Fibroblast of lung (primary cell): ENCODE measurements at places on chromosomes 7 and 10. TPM values are rescaled to one million over a fixed set of nuclear protein-coding genes. Genes with fewer than 3 reads are reported as not detected.
A peak's percentile ranks its signal among the peaks of the same experiment; 100 is the strongest.

GRCh38 chr10:19719284-19719683 lies 96.9 kb upstream of the PLXDC2 start:
- no peaks in the 10 kb centered on the region for H3K27me3 ChIP-seq
- H3K36me3 ChIP-seq: no peaks in the 10 kb centered on the region
- no peaks in the 10 kb centered on the region for H3K4me1 ChIP-seq
- H3K27ac ChIP-seq: no peak overlapping the region

GRCh38 chr7:26343320-26343832 lies 51.7 kb downstream of the SNX10 start:
- no peaks in the 10 kb centered on the region for H3K36me3 ChIP-seq
- no peaks in the 10 kb centered on the region for H3K27me3 ChIP-seq
- H3K27ac ChIP-seq: no peak overlapping the region

- H3K4me1 ChIP-seq: no peaks in the 10 kb centered on the region
- peaks cover 5% of the 10 kb centered on the region for H3K27me3 ChIP-seq
- no peaks in the 10 kb centered on the region for H3K36me3 ChIP-seq
- no peak overlapping the region for H3K27ac ChIP-seq
Observed at GRCh38 chr7:87231258-87231657, 11.7 kb upstream of the TMEM243 start.

The MOGAT3 gene
- total RNA-seq: not detected in 2 replicates

GRCh38 chr10:109219935-109220605 lies 703.2 kb downstream of the XPNPEP1 start:
- H3K27me3 ChIP-seq: no peaks in the 10 kb centered on the region
- no peak overlapping the region for H3K27ac ChIP-seq
- no peaks in the 10 kb centered on the region for H3K36me3 ChIP-seq
- no peaks in the 10 kb centered on the region for H3K4me1 ChIP-seq
- no peak for DNase-seq

DNA sequence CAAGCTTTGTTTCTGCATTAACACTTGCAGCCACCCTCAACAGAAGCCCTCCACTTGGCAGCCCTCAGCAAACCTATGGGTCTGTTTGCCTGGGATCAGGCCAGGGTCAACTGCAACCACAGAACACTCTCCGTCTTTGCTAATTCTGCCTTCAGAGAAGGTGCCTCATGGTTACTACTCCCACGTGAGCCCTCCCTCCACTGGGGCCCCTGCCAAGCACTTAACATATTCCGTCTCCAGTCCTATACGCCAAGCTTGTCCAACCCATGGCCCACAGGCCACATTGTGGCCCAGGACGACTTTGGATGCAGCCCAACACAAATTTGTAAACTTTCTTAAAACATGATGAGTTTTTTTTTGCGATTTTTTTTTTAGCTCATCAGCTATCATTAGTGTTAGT lies 54.7 kb downstream of the HSPA12A start:
- no peaks in the 10 kb centered on the region for H3K27me3 ChIP-seq
- H3K4me3 ChIP-seq: no peak overlapping the region
- H3K27ac ChIP-seq: no peak overlapping the region
- H3K4me1 ChIP-seq: peaks cover 19% of the 10 kb centered on the region
- H3K36me3 ChIP-seq: peaks cover 2% of the 10 kb centered on the region

DNA sequence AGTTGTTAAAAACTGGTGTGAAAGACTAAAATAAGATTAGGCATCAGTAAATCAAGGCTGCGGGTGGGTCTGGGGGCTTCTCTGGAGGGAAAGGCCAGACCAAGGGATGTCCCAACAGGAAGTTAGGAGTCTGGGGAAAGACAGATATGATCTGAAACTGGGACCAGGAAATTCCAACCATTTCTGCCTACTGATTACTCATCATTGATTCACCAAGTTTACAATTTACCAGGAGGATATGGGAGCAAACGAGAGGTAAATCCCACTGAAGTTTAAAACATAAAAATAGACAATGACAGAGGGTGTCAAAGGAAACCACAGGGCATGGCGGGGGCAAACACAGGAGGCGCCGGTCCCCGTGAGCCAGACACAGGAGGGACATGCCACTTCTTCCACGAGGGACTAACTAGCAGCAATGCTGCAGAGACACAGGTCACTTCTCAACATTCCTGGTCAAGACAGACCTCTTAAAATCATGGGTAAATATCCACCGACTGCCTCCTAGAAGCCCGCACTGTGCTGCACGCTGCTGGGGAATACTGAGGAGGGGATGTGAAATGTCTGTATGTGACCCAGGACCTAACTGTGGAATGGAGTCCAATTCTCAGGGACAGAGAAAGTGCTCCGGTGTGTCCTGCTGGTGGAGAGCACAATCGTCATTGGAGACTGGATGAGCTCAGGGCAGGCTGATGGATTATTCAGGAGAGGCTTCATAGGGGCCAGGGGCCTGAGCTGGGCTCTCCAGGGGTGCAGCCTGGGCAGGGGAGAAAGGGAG lies 153.4 kb upstream of the KLF14 start:
- DNase-seq: peak; percentile 69
- H3K4me3 ChIP-seq: no peak overlapping the region
- peak overlapping the region; percentile 81 for H3K27ac ChIP-seq
- H3K36me3 ChIP-seq: peaks cover 30% of the 10 kb centered on the region
- peaks cover 61% of the 10 kb centered on the region for H3K4me1 ChIP-seq
- H3K27me3 ChIP-seq: no peaks in the 10 kb centered on the region

GRCh38 chr7:158633055-158633956 lies 45.7 kb upstream of the PTPRN2 start:
- H3K36me3 ChIP-seq: peaks cover 5% of the 10 kb centered on the region
- no peak overlapping the region for H3K27ac ChIP-seq
- no peak overlapping the region for H3K4me3 ChIP-seq

GRCh38 chr10:107915215-107915610 lies 750.7 kb upstream of the SORCS1 start:
- no peak overlapping the region for H3K27ac ChIP-seq
- H3K27me3 ChIP-seq: no peaks in the 10 kb centered on the region
- no peaks in the 10 kb centered on the region for H3K4me1 ChIP-seq
- DNase-seq: peak; percentile 2
- H3K4me3 ChIP-seq: peak overlapping the region; percentile 46
- H3K36me3 ChIP-seq: no peaks in the 10 kb centered on the region

DNA sequence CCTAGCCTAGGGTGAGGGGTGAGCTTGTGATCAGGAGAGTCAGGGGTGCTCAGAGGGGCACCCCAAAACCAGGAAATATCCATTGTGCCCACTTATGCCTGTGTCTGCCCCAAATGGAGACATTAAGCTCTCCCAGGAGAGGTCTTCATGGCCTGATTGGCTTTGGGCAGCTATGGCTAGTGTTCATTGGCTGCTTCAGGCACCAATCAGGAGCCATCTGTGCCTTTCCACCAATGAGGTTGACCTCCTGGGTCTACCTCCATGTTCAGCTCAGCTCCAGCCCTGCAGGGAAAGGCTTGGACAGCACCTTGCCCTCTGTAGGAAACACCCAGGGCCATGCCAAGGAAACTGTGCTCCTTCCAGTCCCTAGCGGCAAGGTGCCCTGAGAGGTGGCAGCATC lies 23.9 kb upstream of the HSPB1 start:
- no peaks in the 10 kb centered on the region for H3K36me3 ChIP-seq
- no peak for DNase-seq
- no peak overlapping the region for H3K4me3 ChIP-seq
- H3K4me1 ChIP-seq: no peaks in the 10 kb centered on the region
- H3K27ac ChIP-seq: no peak overlapping the region

GRCh38 chr7:106357675-106358074 lies 72.9 kb upstream of the NAMPT start:
- H3K4me3 ChIP-seq: no peak overlapping the region
- H3K27ac ChIP-seq: no peak overlapping the region
- H3K36me3 ChIP-seq: no peaks in the 10 kb centered on the region
- no peaks in the 10 kb centered on the region for H3K4me1 ChIP-seq
- DNase-seq: no peak

The WEE2 gene
- total RNA-seq: not detected in 2 replicates

The CPA2 gene
- total RNA-seq: under 0.01 TPM in 1 of 2 replicates, not detected in the other

GRCh38 chr10:75399461-75400162 lies 2.0 kb downstream of the ZNF503 start:
- H3K27ac ChIP-seq: peak overlapping the region; percentile 95
- H3K4me1 ChIP-seq: peaks cover 6% of the 10 kb centered on the region
- H3K36me3 ChIP-seq: peaks cover 7% of the 10 kb centered on the region
- no peaks in the 10 kb centered on the region for H3K27me3 ChIP-seq
- H3K4me3 ChIP-seq: peak overlapping the region; percentile 97

DNA sequence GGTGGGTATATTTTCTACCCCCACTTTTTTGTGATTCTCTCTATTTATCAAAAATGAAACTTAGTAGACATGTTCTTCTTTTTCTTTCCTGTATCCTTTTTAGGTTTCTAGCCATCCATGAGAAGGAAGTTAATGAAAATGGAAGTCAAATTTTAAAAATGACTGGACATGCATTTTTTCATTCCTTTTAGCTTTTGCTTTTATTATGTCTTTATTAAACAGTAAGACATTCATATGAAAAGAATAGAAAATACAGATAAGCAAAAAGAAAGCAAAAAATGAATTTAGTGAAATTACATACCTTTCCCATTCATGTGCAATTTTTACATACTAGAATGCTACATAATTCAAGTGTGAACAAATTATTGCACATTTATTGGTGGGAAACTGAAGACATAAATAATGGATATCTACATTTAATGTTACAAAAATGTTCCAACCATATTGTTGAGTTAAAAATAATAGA lies 88.7 kb downstream of the CPED1 start:
- no peaks in the 10 kb centered on the region for H3K27me3 ChIP-seq
- peak overlapping the region; percentile 44 for H3K4me3 ChIP-seq
- H3K4me1 ChIP-seq: peaks cover 17% of the 10 kb centered on the region

The SPACDR gene
- under 0.01 and 0.50 TPM in 2 replicates for total RNA-seq

DNA sequence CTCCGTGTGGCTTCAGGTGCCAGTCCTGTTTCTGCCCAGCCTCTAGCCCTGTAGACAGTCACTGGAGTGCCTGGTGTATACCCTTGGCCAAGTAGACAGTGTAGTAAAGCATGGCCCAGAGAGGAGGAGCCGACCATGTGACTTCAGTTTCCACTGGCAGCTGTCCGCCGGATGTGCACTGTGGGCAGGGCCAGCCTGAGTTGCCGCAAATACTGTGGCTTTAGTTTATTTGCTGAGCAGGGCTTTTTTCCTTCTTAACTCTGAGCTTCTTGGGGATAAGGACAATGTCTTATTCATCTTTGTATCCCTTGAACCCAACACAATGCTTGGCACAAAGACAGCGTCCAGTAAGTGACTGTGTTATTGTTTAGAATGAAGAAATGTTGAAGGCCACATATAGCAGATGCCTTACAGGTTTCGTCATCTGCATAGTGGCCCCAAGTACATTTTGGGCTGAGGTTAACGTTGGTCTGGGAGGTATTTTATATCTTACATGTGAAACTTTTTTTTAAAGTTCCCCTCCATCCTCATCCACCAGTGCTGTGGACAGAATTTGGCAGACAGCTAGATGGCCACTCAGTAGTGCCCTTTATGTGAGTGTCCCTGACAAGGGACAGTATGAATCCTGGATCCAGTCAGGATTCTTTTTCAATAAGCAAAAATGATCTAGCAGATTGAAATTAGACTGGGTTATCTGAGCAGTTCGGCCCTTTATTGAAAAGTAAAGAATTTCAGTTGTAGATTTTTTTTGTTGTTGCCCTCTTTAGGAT lies 40.6 kb downstream of the CYP17A1 start:
- H3K36me3 ChIP-seq: peaks cover 4% of the 10 kb centered on the region
- H3K4me1 ChIP-seq: peaks cover 13% of the 10 kb centered on the region
- H3K27ac ChIP-seq: no peak overlapping the region
- H3K4me3 ChIP-seq: no peak overlapping the region

DNA sequence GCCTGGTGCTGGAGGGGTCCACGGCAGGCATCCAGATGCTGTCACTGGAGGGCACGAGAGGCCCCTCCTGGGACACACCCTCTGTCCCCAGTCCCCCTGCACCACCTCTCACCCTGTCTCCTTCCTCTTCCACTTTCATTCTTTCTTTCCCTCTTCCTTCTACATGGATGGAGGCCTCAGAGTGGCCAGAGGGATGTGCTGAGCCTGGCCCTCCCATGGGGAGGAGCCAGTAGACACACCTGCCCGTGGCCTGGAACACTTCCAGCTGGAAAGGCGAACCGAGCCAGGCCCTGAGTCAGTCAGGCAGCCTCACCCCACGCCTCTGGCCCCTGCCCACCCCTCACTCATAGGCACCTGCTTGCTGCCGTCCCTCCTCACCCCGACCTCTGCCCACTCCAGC lies 55.9 kb upstream of the MXI1 start:
- no peaks in the 10 kb centered on the region for H3K4me1 ChIP-seq
- no peak for DNase-seq
- peaks cover 4% of the 10 kb centered on the region for H3K27me3 ChIP-seq
- H3K4me3 ChIP-seq: no peak overlapping the region

The ANKRD61 gene
- total RNA-seq: 0.17 and 0.26 TPM in 2 replicates

DNA sequence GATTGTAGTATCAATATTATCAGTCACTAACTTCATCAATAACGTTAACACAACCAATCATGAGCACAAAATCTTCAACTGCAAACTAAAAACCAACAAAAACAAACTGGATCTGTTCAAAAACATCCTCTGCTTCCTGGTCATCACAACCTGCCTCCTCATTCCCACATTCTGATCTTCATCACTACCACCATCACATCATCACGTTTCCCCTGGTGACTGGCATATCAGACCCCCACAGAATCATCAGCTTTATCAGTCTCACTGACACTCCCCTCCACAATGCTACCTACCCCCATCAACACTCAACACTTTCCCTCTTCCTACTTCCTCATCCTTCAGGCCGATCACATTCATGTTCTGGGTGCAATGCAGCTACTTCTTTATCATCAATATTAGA lies 11.4 kb downstream of the XPNPEP1 start:
- H3K36me3 ChIP-seq: peaks cover 3% of the 10 kb centered on the region
- no peak overlapping the region for H3K27ac ChIP-seq
- no peak for DNase-seq
